Daoy (cell line): ENCODE measurements at places on chromosomes 1 and 21. TPM values are rescaled to one million over a fixed set of nuclear protein-coding genes. Genes with fewer than 3 reads are reported as not detected.
A peak's percentile ranks its signal among the peaks of the same experiment; 100 is the strongest.

GRCh38 chr1:102071451-102071850 lies 74.7 kb upstream of the OLFM3 start:
- no peak for DNase-seq

Gene BARHL2
- total RNA-seq, result not detected in 2 replicates

- DNase-seq, result peak; percentile 98
These were observed 29.1 kb downstream of the KNCN start for GRCh38 chr1:46522184-46522968.

Gene LRRC3
- 0.06 and 0.17 TPM in 2 replicates for total RNA-seq

- DNase-seq, result peak; percentile 69
These were observed 707 bp upstream of the KLHL21 start for GRCh38 chr1:6603238-6603914.
